T-cell (primary cell): ENCODE measurements at places on chromosomes 11 and 22. TPM values are rescaled to one million over a fixed set of nuclear protein-coding genes. Genes with fewer than 3 reads are reported as not detected.

- DNase-seq, result no peak
Measured at GRCh38 chr11:23885801-23886200, 611.1 kb upstream of the LUZP2 start.

GRCh38 chr22:45775569-45776312, 104.1 kb downstream of the ATXN10 start:
- no peak for DNase-seq

GRCh38 chr22:42805016-42805997, 51.8 kb downstream of the ARFGAP3 start:
- no peak for DNase-seq

DNA sequence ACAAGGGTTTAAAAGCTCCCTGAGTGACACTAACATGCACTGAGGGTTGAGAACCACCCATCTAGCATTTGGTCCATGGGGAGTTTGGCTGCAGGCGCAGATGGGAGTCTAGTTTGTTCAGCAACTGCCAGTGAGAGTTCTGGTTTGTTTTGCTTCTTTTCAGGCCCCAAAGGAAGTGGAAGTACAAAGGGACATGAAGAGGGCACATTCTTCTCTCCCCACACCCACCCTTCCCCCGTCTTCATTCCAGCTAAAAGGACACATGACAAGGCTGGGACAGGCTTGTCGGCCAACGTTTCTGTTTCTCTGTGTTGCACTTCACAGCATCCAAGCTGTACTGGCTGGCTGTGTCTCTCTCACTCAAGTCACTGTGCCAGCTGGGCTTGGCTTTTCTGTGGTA, 8.2 kb upstream of the ENDOD1 start:
- no peak for DNase-seq

GRCh38 chr11:67345920-67346819, 7.2 kb downstream of the POLD4 start:
- DNase-seq, result no peak

GRCh38 chr11:14339356-14339755, 19.6 kb downstream of the RRAS2 start:
- no peak for DNase-seq

DNA sequence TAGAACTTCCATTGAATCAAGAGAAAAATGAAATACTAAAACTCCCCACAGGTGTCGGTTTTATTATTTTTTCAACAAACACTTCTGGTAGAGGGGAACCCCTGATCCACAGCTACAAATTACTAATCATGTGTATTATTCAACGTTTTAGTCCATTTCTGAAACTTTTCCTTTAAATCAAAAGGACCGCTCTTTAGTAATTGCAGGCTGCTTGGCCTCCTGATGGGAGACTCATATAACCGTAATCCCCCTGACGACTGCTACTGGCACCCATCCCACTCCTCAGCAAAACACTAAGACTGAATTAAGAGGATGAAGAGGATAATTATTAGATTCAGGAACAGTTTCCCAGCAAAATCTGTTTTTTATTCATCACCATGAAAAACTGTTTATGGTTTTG, 46.4 kb downstream of the PAX6 start:
- no peak for DNase-seq

Gene C11orf42
- not detected for total RNA-seq

Gene SPI1
- 1.9 TPM for total RNA-seq

DNA sequence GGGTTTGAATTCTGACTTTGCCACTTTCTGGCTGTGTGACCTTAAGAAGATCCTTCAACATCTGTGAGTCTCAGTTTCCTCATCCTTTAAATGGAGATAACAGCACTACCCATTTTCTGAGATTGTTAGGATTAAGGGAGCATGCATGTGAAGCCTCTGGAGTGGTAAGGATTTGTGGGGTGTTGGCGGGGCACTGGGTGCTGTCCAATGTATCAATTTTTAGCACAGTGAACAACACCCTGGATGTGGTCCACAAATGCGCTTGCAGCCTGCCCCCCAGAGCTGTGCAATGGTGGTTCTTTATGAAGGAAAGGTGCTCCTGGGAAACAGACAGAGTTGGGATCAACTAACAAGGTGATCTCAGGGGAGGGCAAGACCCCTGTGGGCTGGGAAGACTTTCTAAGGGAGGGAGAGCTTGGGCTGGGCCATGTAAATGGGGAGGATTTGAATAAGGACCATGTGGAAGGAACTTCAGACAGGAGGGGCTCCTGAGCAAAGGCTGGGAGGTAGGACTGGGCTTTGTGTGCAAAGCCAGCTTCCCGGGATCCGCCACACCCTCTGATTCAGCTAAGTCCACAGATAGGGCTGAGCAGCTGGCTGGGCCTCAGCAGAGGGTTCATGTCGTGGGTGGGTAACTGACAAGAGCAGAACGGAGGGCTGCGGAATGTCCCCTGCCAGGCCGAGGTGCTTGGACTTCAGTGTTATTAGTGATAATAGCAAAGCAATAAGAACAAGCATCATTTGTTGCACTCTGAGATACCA, 22.7 kb upstream of the RASD2 start:
- no peak for DNase-seq

DNA sequence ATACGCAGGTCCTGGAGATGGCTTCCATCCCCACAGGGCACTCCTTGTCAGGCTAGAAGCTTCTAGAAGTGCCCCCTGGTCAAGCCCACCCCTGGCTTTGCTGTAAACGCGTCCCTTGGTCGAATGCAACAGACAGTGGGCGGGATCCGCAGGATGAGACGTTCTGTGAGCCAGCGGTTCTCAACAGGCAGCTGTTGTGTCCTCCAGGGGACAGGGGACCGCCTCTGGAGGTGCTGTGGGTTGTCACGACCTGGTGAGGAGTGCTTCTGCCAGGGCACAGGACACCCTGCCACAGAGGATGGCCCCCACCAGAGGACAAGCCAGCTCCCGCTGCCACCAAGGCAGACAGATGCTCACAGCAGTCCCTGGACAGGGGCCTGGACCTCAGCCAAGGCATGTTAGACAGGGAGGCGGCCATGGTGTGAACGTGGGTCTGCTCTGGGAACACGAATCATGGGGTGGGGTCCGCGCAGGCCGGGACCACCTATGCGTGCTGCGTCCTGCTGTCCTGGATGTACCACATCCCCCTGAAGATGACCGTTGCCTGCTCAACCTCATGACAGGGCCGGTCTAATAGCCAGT, 11.7 kb downstream of the CRELD2 start:
- no peak for DNase-seq

GRCh38 chr11:75534259-75535069, 8.7 kb upstream of the GDPD5 start:
- no peak for DNase-seq

GRCh38 chr11:117831661-117832415, 7.3 kb upstream of the FXYD2 start:
- no peak for DNase-seq

DNA sequence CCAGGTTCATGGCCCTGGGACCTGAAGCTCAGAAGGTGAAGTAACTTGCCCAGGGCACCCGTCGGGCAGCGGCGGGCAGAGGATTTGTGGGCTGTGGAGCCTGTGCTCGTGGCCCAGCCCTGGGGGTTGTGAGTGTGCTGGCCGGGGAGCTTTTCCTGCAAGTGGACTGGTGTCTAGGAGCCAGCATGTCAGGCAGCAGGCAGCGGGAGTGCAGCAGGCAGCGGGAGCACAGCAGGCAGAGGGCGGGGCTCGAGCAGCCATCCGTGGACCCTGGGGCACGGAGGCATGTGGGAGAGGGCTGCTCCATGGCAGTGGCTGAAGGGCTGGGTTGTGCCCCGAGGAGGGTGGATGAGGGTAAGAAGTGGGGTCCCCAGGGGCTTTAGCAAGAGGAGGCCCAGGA, 72.7 kb upstream of the PPP6R3 start:
- no peak for DNase-seq

DNA sequence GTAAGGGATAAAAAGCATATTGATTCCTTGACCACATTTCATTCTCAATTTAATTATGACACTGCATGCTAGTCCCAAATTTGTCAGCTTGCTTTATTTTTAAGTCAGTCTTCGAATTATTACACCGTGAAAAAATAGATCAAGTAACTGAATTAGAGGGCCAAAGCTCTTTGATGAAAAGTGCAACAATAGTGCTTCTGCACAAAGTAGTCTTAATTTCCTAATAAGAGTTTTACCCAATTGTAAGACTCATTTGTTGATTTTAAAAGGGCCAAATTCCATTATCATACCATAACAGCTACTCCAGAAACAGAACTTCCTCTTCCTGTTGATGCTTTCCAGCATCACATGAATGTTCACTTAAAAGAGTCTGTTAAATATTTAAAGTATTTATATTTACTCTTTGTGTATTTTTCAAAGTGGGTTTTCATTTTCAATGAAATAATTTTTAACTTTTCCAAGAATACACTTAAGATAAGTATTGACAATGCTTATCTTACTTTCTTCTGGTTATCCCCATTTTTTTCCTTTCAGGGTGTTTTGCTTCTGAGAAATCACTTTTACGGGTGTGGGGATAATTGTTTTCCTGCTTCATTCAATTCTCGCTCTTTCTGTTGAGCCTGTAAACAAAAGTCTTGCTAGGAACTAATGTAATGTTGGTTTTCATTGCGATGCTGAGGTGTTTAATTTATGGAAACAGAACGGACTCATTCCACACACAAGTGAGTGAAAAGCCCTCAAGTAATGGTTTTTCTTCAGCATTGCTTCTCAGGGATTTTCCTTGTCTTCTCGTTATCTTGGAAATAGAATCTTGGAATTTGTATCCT, 2.1 kb downstream of the ARHGEF12 start:
- no peak for DNase-seq

DNA sequence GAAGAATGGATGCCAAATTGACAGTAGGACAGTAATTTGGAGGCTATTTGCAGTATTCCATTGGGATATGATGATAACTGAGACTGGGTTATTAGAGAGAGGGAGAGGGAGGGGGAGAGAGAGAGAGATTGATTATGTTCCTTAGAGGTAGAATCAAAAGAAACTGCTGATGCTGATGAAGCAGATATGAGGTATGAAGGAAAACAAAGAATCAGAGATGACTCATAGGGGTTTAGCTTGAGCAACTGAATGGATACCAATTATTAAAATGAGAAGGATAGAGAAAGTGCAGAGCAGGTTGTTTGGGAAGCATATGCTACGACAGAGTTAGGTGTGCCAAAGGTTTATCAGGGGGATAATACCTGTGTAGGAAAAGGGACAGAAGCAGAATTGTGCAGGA, 12.8 kb upstream of the NUCB2 start:
- DNase-seq, result no peak

GRCh38 chr22:26304730-26305129, 124.3 kb upstream of the ASPHD2 start:
- DNase-seq, result no peak

GRCh38 chr11:92436034-92436920, 211.7 kb downstream of the FAT3 start:
- DNase-seq, result no peak

DNA sequence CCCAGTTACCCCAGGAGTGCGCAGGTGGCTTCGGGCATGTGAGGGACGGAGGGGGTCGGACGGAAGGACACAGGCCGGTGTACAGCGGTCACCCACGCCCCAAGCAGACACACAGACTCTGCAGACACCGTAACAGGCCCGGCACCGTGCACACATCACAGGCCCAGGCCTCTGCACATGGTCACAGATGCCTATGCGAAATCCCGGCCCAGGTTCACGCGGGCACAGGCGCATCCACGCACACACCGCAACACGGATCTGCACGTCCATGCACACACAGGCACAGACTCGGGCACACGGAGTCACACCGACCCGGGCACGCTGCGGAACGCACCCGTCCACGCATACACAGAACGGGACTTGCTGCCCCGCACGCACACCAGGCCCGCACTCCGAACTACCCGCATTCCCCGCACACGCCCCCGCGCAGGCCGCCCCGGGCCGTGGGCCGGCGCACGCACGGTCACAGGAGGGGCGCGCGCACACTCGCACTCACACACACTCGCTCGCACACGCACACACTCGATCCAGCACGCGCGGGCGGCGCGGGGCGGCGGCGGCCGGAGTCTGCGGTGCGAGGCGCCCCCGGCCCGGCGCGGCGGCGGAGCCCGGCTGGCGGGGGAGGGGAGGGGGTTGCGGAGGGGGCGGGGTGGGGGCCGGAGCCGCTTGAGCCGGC, at the start of gene MGAT3:
Gene MGAT3 (plus strand): TSS at position 491 of the 676 bp plus-strand sequence. CDS start 30,336 bp downstream, outside the sequence.
- no peak for DNase-seq

- DNase-seq, result no peak
Measured at GRCh38 chr22:25183949-25184619, 15.6 kb upstream of the CRYBB3 start.

GRCh38 chr11:124644426-124645280, 22.0 kb downstream of the TBRG1 start:
- DNase-seq, result peak; percentile 5

DNA sequence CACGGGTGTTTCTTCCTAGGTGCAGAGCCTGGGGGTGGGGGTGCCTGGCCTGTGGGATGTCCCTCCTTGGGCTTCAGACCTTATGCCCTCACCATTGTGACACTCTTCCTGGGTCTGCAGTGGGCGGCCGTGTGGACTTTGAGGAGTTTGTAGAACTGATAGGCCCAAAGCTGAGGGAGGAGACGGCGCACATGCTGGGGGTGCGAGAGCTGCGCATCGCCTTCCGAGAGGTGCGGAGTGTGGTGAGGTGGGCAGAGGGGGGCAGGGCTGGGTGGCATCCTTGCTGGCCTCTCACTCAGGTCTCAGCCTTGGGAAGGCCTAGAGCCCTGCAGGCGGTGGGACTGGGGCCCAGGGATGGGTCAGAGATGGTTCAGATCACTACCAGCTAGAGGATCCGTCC, 2.3 kb downstream of the CABP4 start:
- no peak for DNase-seq

DNA sequence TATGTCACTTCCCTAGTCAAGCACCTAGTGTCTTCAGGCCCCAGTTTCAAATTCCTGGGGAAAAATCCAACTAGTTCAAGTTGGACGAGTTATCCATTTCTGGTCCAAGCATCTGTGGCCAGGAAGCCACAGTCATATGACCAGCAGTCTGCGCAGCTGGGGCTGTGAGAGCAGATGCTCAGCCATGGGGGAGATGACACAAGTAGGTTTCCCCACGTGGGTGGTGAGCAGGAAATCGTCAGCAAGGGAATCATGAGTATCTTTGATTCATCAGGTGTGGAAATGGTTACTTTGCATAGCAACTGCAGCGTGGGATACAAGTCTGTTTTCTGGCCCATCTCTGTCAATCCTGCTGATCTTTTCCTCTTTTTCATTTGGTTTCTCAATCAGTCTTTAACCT, 185.3 kb downstream of the C11orf91 start:
- DNase-seq, result no peak

- no peak for DNase-seq
Measured at GRCh38 chr22:18979957-18980356, 43.9 kb upstream of the PRODH start.

GRCh38 chr11:2666828-2667570, 32.8 kb downstream of the KCNQ1OT1 start:
- no peak for DNase-seq

DNA sequence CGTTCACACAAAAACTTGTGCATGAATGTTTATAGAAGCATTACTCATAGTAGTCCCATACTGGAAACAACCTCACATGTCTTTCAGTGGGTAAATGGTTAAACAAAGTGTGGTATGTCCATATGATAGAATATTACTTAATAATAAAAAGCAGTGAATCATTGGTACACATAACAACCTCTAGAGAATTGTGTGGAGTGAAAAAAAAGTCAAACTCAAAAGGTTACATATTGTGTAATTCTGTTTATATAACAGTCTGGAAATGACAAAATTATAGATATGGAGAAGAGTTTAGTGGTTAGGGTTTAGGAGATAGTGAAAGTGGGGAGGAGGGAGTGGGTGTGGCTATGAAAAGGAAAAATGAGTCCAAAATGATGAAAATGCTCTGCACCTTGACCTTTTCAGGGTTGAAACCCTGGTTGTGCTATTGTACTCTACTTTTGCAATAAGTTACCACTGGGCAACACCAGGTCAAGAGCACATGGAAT, 243.4 kb upstream of the DDI1 start:
- no peak for DNase-seq

Gene MS4A12
- not detected for total RNA-seq

Gene CSTF3
- total RNA-seq, result 25.2 TPM

Gene EHF
- total RNA-seq, result not detected

Gene MS4A2
- not detected for total RNA-seq

Gene B4GALNT4
- total RNA-seq, result 2.8 TPM
